ENCODE measurements at places on chromosomes 5 and 9. TPM values are rescaled to one million over a fixed set of nuclear protein-coding genes. Genes with fewer than 3 reads are reported as not detected.

The LEAP2 gene
- 3.7 TPM for total RNA-seq

The RNF180 gene
- total RNA-seq: 4.3 TPM

The CTXN3 gene
- 28.7 TPM for total RNA-seq

GRCh38 chr9:22050924-22051323, 41.8 kb upstream of the CDKN2B start:
- no peak for ATAC-seq

GRCh38 chr5:66828548-66829357, 232.6 kb downstream of the MAST4 start:
- ATAC-seq: peak; percentile 99

DNA sequence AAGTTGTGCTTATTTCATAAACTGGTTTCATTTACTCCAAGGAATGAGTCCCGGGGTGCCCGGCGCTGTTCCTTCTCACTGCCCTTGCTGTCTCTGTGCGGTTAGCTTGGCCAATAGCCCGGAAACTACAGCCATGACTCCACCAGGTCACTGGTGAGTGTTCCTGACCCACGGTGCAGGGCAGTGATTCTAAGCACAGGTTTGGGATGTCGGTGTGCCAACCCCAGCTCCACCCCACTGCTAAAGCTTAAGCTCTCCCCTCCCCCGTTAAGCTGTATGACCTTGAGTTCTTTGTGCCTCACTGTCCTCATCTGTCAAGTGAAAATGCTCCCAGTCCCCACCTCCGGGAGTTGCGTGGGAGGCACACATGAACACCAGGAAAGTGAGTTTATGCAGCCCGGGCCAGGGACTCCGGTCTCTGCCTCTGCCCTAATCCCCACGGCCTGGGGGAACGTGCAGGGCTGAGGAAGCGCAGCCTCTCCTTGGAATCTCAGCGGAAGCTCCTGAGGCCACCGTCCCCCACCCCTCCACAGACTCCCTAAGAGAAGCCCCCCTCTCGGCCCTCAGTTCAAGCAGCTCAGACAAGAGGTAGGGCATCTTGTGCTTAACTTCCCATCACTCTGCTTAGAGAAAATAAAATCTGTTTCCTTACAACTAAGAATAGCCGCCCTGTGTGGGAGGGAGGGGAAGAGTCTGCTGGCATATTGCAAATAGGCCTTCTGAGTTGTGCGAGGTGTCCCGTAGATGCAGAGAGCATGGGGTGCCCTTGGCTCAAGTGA, 92.0 kb upstream of the RAI14 start:
- no peak for ATAC-seq

DNA sequence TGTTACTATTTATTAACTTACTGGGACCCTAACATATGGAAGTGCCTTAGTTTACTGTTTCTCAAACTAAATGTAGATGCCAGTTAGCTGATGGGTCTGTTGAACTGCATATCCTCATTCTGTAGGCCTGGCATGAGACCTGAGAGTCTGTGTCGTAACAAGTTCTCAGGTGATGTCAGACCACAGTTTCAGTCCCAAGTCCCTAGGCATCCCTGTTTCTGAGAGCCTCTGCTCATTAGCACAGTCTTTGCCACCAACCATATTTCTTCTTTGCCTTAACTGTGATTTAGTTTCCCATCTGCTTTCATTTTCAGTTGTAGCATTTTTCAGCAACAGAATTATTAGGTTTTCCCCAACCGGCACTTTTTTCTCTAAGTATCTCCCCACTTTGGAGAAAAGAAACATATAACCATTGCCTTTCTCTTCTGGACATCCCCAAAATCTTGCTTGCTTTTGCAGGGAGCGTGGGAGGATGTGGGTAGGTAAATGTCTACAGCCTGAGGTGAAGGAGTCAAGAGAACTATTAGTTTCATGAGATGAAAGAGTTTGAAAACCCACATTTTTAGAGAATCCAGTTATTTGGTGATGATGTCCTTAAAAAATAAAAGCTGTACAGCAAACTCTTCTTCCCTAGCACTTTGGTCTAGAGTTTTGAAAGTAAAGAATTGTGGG, 74.6 kb downstream of the NUDT12 start:
- ATAC-seq: no peak

GRCh38 chr5:35046774-35047173, 975 bp downstream of the AGXT2 start:
- no peak for ATAC-seq

Data from motor neuron (in vitro differentiated cells).